ENCODE measurements at places on chromosomes 1 and 21.

GRCh38 chr1:179325836-179326235, 32.2 kb downstream of the SOAT1 start:
- no peaks in the 10 kb centered on the region for H3K4me1 ChIP-seq
- no peak overlapping the region for H3K27ac ChIP-seq
- H3K27me3 ChIP-seq = no peaks in the 10 kb centered on the region
- DNase-seq = no peak

GRCh38 chr1:159675046-159675445, 39.3 kb downstream of the CRP start:
- no peak overlapping the region for H3K27ac ChIP-seq
- no peaks in the 10 kb centered on the region for H3K4me1 ChIP-seq
- DNase-seq = no peak
- H3K36me3 ChIP-seq = no peaks in the 10 kb centered on the region
- no peak overlapping the region for H3K4me3 ChIP-seq
- no peaks in the 10 kb centered on the region for H3K27me3 ChIP-seq

- peaks cover 14% of the 10 kb centered on the region for H3K4me1 ChIP-seq
- H3K36me3 ChIP-seq = no peaks in the 10 kb centered on the region
- no peak overlapping the region for H3K4me3 ChIP-seq
- peak; percentile 35 for DNase-seq
- H3K27ac ChIP-seq = peak overlapping the region; percentile 32
Observed at GRCh38 chr21:42609811-42610210, 43.6 kb upstream of the PDE9A start.

DNA sequence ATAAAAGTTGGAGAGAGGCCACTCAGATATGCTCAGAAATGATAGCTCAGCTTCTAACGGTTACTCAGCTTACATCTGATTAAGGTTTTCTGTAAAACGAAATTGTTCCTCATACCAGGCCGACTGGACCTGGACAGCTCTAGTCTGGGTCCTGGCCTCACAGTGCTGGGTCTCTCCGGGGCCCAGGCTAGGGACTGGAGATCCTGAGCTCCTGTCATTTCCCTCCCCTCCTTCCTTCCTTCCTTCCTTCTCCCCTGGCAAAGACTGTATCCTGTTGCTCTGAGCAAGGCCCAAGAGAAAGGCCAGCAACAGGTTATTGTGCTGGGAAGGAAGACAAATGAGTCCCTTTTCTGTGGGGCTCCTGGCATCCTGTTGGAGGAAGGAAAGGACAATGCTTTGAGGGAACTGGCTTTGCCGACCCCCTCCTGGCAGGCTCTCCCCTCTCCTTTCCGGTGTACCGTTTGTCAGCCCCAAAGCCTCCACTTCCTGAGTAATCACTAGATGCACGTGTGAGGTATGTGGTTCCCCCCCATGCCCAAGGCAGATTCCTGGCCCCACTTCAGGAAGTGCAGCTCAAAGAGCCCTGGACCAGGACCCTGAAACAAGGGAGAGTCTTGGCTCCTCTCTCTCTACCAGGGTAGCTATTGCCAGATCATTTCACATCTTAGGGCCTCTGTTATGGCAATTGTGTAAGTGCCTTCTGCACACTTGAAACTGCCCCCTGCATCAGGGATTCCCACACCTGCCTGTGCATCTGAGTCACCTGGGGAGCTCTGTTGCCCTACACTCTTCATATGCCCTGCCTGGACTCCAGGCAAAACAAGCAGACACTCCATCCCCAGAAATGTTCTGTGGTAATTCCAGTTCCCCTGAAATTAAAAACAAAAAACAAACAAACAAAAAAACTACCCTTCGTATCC, 212.7 kb upstream of the FGGY start:
- peak; percentile 65 for DNase-seq
- H3K36me3 ChIP-seq = no peaks in the 10 kb centered on the region
- peak overlapping the region; percentile 24 for H3K27ac ChIP-seq
- H3K27me3 ChIP-seq = no peaks in the 10 kb centered on the region
- H3K4me1 ChIP-seq = peaks cover 2% of the 10 kb centered on the region

DNA sequence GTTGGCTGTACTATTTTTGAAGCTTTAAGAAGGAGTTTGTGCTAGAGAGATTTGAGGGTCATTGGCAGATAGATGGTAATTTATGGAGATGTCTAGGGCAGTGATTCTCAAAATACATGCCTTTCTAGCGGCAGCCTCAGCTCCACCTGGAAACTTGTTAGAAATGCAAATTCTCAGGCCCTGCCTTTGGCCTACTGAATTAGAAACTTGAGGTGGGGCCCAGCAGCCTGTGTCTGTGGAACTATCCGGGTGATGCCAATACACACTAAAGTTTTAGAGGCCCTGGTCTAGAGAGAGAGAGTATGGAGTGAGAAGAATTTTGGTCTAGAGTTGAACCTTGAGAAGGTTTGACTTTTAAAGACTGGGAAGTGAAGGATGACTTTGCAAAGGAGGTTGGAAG, 82.5 kb downstream of the CDC14A start:
- H3K27me3 ChIP-seq = no peaks in the 10 kb centered on the region
- H3K4me1 ChIP-seq = no peaks in the 10 kb centered on the region
- no peak for DNase-seq
- no peaks in the 10 kb centered on the region for H3K36me3 ChIP-seq

GRCh38 chr21:16007943-16008342, 278.2 kb downstream of the USP25 start:
- H3K4me1 ChIP-seq = no peaks in the 10 kb centered on the region
- no peak overlapping the region for H3K4me3 ChIP-seq
- no peak for DNase-seq

DNA sequence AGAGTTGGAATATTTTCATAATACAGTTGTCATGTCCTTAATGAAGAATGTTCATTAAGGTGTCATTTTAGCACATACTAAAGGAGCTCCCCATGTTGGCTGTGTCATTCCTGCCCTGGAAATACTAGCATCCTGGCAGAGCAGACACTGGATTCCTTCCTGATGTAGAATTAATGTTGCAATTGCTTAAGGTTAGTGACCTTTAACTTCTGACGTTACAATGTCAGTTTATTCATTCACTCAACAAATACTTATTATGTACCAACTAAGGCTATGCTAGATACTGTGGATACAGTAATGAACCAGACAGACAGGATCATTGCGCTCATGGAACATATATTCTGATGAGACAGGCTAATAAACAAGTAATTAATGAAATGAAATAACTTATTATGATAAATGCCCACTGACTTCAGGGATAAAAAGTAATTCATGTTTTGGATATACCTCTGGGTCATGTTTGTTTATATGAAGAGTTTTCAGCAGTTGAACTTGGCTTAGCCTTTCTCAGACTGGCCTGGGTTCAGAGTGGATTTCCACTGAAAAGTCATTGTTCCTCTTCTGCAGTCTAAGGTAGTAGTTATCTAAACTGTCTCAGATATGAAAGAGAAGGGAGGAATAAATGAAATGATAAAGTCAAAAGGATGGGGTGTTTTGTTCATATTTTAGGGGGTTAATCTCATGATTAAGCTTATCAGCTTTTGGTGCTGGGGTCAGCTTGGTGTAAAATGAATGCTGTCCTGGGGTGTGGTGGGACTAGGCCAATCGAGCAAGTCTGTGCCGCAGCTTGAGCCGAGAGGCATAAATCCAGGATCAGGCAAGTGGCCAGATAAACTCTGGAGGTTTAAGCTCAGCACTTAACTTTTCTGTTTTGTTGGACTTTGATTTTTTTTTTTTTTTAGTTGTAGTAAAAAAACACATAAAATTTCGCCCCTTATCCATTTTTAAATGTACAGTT, 43.3 kb upstream of the KCNQ4 start:
- H3K27me3 ChIP-seq = no peaks in the 10 kb centered on the region
- peak overlapping the region; percentile 19 for H3K27ac ChIP-seq
- no peak for DNase-seq

GRCh38 chr1:159591981-159592380, 4.4 kb downstream of the APCS start:
- no peaks in the 10 kb centered on the region for H3K27me3 ChIP-seq
- no peak overlapping the region for H3K27ac ChIP-seq
- H3K36me3 ChIP-seq = no peaks in the 10 kb centered on the region
- no peak overlapping the region for H3K4me3 ChIP-seq

DNA sequence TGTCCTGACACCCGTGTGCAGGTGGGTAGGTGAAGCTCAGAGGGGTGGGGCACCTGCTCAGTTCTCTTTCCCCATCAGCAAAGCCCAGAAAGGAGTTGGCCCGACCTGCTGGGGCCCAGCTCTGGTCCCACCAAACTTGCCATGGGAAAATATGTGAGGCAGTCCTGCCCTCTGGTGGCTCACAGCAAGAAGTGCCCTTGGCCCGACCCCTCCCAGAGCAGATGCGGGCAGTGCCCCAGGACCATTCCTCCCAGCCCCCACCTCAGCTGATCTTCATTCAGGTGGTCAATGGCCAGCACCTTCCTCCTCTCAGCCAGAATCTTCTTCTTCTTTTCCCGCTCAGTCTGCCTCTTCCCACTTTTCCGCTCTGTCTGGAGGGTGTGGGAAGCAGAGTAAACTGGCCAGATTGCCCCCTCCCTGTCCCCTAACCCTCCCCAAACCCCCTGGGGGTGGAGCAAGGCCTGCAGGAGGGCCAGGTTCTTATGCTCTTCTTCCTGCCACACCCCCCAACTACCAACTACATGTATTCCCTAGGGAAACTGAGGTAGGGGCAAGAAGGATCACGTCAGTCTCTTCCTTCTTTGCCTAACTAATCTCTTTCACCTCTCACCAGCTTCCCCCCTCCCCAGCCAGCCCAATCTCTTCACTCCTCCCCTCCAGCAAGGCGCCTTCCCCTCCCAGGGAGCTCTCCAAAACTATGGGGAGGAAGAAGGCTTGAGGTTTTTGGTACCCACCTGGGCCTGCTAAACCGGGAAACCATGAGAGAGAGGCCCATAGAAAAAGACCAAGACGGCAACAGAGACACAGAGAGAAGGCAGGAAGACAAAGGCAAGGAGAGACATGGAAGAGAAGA, 15.6 kb downstream of the TNNT2 start:
- H3K4me3 ChIP-seq = no peak overlapping the region
- H3K27me3 ChIP-seq = no peaks in the 10 kb centered on the region
- DNase-seq = peak; percentile 55
- no peak overlapping the region for H3K27ac ChIP-seq

DNA sequence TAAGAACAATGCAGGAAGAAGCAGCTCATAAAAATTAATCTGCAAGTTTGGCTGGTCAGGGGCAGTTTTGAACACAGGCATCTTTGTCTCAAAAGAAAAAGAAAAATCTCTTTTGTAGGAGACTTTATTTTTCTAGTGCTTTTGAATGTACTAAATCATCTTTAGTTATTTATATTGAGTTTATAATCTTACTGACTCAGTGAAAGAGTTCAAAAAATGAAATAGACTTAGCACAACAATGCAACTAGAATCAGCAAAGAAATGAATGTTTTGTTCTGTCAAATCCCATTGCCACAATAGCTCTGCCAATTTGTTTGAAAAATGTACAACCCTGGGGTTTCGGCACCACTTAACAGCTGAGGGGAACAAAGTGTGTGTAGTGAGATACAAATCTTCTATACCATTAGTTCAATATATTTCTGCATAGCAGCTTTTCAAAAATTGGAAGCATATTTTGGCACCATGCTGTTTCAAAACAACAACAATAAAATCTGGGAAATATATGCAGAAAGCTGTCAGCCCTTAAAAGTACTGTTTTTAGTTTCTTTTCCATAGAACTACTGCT, 1969.1 kb downstream of the MRPL39 start:
- H3K27me3 ChIP-seq = no peaks in the 10 kb centered on the region
- H3K4me3 ChIP-seq = no peak overlapping the region
- H3K27ac ChIP-seq = no peak overlapping the region

- DNase-seq = no peak
- H3K27ac ChIP-seq = no peak overlapping the region
- no peaks in the 10 kb centered on the region for H3K36me3 ChIP-seq
Observed at GRCh38 chr1:13945856-13946255, 245.9 kb downstream of the PRDM2 start.

DNA sequence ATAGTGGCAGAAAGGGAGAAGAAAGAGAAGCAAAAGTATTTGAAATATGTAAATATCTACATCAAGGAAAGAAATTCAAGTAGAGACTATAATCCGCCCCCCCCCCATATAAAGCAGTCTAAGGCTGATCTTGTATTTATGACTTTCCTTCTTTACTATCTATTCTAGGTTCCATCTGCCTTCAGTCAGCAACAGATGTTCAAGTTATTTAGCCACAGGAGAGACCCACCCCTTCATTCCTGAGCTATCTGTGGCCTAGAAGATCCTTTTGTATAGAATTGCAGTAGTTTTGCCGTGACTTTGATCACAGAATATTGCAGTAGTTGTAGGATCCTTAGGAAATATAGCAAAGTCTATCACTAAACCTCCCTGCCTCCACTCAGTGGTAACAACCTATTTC, 10.7 kb upstream of the BSDC1 start:
- no peak overlapping the region for H3K4me3 ChIP-seq
- H3K4me1 ChIP-seq = peaks cover 2% of the 10 kb centered on the region
- no peaks in the 10 kb centered on the region for H3K27me3 ChIP-seq
- H3K27ac ChIP-seq = no peak overlapping the region
- DNase-seq = no peak

- DNase-seq = no peak
- H3K27me3 ChIP-seq = peaks cover 14% of the 10 kb centered on the region
- no peak overlapping the region for H3K27ac ChIP-seq
- no peaks in the 10 kb centered on the region for H3K4me1 ChIP-seq
- no peaks in the 10 kb centered on the region for H3K36me3 ChIP-seq
Observed at GRCh38 chr1:244102046-244102445, 51.0 kb downstream of the ZBTB18 start.

GRCh38 chr1:71831646-71832045, 450.7 kb downstream of the NEGR1 start:
- no peaks in the 10 kb centered on the region for H3K27me3 ChIP-seq
- H3K4me1 ChIP-seq = no peaks in the 10 kb centered on the region
- DNase-seq = no peak

DNA sequence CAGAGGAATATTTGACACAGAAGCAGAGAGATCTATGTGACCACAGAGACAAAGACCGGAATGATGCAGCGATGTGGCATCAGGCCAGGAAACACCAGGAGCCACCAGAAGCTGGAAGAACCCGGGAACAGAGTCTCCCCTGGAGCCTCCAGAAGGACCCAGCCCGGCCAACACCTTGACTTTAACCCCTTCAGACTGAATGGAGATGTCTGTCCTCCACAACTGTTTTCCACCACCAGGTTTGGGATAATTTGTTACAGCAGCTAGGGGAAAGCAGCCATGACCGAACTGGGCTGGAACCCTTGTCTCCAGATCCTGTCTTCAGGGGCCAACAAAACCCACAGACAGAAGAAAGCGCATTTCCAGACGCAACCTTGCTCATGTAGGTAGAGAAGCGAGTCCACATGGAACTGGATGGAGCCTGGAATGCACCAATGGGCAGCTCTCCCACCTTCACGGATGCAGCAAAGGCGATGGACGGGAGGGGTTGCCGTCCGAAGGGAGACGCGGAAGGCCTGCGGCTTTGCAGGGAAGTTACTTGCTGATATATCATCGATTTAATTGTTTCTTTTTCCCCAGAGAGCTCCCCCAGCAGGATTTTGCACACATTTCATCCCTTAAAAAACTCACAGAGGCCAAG, 396.6 kb downstream of the NPHP4 start:
- H3K27me3 ChIP-seq = no peaks in the 10 kb centered on the region
- no peak overlapping the region for H3K27ac ChIP-seq
- H3K36me3 ChIP-seq = no peaks in the 10 kb centered on the region
- no peak overlapping the region for H3K4me3 ChIP-seq
- no peaks in the 10 kb centered on the region for H3K4me1 ChIP-seq
- DNase-seq = no peak

- no peaks in the 10 kb centered on the region for H3K4me1 ChIP-seq
- H3K27ac ChIP-seq = peak overlapping the region; percentile 40
- peaks cover 14% of the 10 kb centered on the region for H3K36me3 ChIP-seq
- no peak for DNase-seq
Observed at GRCh38 chr21:32371913-32372314, 20.9 kb downstream of the URB1 start.
